Kasumi-1 (cell line): ENCODE measurements at places on chromosomes 7 and 10.

- DNase-seq: no peak
These were observed 158.2 kb downstream of the SPAG6 start for GRCh38 chr10:22503315-22504088.

- no peak for DNase-seq
These were observed 86.5 kb upstream of the KDM7A start for GRCh38 chr7:140263277-140263676.

DNA sequence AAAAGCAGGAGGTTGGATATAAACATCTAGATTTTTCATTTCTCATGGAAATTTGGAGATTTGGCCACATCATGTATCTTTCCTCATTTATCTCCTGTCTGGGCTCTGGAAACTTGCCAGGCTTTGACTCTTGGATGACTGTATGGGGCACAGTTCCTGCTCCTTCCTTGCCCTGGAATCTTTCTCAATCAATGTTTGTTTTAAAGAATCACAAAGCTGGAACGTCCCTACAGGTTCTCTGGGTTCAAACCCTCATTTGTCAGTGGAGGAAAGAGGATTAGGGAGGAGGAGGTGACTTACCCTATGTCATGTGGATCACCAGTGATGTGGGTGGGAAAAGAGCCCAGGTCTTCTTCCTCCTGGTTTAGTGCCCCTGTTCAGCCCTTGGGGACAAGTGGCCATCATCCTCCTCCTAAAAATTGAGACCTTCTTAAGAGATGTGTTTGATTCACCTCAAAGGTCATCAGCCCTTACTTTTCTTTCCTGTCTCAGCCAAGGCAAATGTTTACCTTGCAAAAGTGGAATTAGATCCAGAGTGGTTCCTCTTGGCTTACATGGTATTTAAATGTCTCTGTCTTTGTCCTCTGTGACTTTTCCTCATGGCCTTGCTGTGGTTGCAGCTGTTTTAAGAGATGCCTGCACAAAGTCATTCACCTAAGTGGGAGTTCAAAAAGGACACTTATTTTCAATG lies 38.8 kb upstream of the PDZD8 start:
- no peak for DNase-seq

DNA sequence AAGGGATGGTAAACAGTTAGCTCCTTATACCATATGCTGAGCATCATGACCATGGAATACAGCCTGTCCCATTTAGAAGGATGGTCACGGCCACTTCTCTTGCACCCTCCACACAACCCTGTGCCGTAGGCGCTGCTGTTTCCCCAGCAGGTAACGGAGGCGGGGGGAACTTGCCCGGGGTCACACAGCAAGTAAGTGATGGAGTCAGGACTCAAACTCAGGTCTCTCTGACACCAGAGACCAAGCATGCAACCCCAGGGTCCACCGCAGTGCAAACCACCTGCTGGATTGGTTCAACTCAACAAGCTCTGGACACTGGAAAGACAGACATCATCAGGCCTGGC lies 71.6 kb downstream of the ZRANB1 start:
- no peak for DNase-seq

- DNase-seq: no peak
These were observed 20.3 kb downstream of the SCART1 start for GRCh38 chr10:133474027-133474426.

DNA sequence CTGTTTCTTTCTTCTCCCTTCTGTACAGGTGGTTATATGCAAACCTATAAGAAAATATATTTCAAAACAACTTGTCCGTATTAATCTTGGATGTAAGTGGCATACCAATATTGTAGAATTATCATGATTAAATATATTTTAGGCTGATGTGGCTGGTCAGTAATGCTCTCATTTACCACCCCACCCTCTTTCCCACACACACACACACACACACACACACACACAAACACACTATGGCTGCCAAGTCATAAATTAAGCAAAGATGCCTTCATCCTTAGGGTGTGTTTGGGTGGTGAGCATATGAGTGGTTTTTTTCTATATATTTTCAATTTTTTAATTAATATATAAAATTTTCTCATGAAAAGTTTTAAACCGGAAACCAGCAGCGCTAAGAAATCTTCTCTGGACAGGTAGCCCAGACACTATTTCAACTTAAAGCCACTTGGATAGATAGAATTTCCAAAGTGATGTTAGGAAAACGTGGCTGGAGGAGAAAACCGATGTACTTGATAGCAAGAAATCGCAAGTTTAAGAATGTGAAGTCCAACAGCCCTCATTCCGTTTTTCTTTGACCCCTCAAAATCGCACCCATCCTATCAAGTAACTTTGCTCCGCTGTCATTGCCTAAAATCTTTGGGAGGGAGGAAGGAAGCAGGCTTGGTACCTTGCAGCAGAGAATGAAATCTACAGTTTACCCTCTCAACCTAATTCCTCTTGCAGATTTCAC lies 171.7 kb downstream of the FAM107B start:
- no peak for DNase-seq

DNA sequence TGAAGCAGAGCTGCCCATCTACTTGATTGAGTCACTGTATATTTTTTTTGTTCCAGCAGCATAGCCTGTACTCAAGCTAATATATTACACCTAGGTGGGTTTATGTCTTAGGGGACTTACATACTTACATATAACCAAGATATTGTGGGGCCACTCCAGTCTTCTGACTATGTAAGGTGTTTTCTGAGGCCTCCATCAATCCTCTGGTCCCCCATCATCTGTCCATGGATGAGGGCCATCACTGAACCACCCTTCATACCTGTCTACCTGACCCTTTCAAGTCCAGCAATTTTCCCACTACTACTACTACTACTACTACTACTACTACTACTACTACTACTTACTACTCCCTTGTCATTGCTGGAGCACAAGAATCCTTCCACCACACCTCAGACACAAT lies 3.2 kb upstream of the FAM241B start:
- no peak for DNase-seq
